ENCODE measurements at places on chromosomes 4 and X.

DNA sequence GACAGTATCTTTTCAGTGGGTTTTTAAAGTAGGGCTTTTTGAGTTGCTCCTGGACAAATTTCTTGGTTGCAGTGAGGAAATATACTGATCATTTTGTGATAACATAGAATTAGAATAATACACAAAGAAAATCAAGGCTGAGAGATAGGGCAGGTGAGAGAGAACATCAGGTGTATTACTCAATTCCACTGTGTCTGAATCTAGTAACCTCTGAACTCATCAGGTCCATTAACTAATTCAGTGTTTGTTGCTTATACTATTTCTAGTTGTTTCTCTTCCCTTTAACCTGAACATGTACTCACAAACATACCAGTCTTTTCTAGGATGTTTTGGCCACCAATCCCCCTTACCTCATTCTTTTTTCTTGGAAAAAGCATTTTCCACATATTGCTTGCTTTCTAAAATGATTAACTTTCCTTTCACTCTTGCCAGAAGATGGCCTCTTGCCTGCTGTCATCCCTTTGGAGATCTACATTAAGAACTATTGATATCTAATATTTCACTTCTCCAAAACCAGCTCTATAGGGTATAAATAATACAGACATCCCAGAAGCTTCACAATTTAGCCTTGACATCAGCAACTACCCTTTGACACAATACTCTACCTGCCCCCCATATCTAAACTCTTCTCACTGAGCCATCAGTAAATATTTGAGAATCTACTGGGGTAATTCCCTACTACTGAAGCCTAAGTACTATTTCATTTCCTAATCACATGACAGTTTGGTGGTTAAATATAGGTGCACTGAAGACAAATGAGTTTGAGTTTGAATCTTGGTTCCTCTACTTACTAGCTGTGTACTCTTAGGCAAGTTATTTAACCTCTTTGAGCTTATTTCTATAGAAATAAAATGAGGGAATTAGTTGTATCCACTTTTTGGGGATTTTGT lies 470.8 kb upstream of the IGFBP7 start:
- DNase-seq: no peak

DNA sequence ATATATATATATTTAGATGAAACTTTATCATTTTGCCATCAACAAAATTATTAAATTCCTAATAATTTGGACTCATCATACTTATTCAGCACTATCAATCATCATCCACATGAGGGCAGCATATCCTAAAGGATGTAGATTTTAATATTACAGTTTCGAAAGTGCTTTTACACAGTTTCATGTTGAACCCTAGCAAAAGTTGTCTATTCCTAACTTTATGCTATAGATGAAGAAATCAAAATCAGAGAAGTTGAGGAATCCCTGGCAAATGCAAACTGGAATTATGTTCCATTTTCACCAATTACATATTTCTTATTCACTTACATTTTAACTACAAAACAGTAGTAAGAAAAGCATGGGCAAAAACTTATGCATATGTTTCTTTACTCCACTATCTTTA lies 36.6 kb upstream of the UGT2A1 start:
- peak; percentile 37 for DNase-seq

DNA sequence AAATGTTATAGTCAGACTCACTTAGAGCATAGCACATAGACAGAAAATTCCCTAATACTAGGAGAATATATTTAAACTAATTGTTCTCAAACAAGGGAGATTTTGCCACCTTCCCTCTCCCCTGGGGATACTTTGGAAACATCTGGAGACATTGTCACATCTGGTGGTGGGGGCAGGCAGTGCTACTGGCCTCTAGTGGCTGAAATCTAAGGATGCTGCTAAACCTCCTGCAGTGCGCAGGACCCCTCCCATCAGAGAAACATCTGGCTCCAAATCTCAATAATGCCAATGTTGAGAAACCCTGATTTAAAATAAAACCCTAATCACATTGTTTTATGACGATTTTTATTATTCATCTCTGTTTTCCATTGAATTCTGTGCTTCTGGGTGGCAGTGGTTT lies 244.9 kb downstream of the FRMPD4 start:
- no peak for DNase-seq

- DNase-seq: no peak
These were observed 294.3 kb downstream of the GUCY2F start for GRCh38 chrX:109187473-109188168.

DNA sequence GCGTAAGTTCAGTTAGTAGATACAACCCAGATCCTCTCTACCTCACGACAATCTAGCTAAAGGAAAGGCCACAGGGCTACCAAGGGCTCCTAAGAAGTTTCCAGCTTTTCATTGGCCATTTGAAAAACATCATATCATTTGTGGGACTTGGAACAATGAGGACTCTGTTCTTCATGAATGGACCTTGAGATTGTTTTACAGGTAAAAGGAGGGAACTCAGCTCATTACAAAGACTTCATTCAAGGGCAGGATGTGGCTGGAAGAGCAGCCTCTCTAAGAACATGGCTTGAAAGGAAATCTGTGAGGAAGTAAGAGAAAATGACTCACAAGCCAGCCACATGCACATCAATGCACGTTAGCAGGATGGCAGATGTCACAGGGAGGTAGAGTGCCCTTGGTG lies 105.9 kb upstream of the SLC7A11 start:
- DNase-seq: peak; percentile 1

GRCh38 chr4:76377911-76378310 lies 43.0 kb downstream of the CCDC158 start:
- DNase-seq: peak; percentile 34

DNA sequence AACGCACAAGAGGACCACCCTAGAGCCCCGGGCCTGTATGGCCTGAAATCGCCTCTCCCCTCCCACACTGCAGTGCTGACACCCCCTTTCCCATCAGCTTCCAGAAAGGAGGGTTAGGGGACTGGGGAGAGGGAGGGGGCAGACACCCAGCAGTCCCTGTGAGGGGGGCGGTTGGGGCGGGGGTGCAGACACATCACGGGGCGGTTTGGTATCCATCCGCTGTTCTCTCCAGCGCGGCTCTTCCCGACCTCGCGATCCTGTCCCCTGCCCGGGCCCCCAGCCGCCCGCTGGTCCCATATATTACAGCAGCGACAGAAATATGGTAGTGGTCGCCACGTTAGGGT lies 404 bp upstream of the GPRASP2 start:
- DNase-seq: peak; percentile 3

GRCh38 chrX:48789366-48790220 lies 3.2 kb downstream of the GATA1 start:
- no peak for DNase-seq

GRCh38 chrX:125293850-125294780 lies 25.6 kb upstream of the TEX13C start:
- peak; percentile 3 for DNase-seq

DNA sequence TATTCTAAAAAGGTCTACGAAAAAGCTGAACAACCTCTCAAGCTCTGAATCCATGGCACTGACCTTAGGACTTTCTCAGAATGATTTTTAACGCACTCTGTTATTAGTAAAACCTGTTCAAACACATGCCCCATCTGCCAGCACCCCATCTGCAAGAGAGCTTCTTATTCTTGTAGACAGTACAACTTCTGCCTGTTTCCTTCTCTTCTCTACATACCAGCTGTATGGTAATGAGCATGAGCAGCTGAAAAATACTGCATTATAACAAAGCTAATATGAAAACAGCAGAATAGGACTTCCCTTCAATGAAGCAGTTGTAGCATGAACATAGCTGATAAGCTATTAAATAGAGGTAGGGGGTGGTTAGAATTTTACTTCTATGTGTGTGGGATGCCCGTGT lies 167.9 kb downstream of the FBXW7 start:
- DNase-seq: no peak

DNA sequence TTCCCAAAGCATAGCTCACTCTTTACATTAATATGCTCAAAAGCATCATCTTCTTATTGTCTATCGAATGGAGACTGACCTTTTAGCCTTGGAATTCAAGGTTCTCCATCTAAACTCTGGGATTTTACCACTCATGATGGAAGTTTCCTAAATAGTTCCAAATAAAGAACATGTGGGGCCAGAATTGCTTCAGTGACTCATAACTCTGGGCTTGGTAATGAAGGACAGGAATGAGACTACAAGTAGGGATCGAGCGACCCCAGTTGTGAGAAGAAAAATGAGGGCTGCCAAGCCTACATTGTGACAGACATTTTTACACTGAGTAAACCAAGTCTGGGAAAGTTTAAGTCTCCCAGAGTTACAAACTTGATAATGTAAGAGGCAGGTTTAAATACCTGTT lies 269.9 kb downstream of the CBLL2 start:
- peak; percentile 50 for DNase-seq

- peak; percentile 30 for DNase-seq
These were observed 17.5 kb upstream of the TBC1D1 start for GRCh38 chr4:37873386-37873785.

DNA sequence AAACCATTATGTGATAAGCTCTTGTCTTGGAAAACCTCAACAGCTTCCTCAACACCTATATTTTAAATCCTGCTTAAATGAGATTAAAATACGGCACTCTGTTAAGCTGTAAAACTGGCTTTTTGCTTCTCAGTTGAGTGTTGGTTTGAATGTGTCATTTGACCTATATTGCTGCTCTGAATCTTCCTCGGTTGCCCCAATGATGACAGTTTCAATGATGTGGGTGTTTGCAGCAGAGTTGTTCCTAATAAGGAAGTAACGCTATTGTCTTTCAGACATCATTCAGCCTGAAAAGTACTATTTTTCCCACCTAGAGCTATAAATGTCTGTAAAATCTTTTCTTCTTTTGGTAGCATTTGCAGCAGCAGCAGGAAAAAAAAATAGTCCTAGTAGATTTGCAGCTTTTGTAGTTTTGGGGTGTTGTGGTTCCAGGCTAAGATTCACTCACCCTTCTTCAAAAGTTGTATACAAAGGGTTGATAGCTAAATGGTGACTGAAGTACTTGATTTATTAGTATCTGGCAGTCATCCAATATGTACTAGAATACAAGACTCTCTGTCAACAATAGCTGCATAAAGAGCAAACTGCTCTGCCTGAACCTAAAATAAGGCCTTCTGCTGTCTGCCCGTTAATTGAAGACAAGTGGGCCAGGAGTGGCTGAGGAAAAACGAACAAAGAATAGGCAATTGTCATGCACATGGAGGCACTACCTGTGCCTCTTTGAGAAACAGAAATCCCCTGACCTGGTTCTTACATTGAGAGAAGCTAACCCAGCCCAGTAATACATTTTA lies 333.1 kb downstream of the IL1RAPL1 start:
- DNase-seq: peak; percentile 0

DNA sequence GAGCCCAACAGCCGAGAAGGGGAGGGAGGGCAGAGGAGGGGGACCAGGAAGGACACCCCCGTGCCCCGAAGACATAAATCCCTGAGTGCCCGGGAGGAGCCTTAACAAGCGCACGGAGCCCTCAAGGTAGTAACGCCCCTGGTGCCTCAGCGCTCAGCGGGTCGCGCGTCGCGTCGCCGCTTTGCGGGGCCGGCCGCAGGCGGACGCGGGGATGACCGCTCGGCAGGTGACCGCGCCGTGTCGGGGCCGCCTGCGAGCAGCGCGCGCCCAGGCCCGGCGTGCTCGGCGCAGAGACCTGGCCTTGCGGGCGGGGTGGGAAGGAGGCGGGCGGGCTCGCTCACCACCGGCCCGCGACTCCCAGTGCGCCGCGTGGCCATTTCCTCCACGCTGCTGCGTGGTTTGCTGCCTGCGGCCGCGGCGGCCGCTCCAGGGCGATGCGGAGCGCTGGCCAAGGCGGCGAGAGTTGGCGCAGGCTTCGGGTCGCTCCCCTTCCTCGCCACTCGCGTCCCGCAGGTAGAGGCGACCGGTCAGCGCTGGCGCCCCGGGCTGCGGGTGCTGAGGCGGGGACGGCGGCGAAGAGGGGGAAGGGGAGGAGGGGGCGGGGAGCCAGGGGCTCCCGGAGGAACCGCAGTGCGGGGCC lies 632 bp downstream of the CCSER1 start:
- no peak for DNase-seq

- no peak for DNase-seq
These were observed 547.8 kb upstream of the PCDH7 start for GRCh38 chr4:30172416-30172815.

- peak; percentile 63 for DNase-seq
These were observed 52.2 kb downstream of the ABCG2 start for GRCh38 chr4:88106205-88106604.

DNA sequence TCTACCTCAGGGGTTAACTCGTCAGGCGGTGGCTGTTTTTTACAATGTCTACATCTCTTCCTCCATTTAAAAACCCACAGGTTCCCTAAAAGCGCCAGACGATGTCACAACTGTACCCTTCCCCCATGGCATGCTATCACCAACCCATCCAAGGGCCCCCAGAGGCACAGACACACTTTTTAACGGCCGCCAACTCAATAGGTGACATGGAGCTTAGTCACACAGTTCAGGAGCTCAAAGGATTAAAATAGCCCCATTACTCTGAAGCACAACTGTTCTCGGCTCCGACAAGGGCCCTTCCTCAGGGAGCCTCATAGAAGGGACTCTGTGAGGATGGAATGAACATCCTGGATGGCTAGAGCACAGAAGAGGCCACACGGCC lies 12.4 kb downstream of the SH3KBP1 start:
- DNase-seq: peak; percentile 50

- DNase-seq: no peak
These were observed 745.9 kb downstream of the RPA4 start for GRCh38 chrX:97629597-97629985.

DNA sequence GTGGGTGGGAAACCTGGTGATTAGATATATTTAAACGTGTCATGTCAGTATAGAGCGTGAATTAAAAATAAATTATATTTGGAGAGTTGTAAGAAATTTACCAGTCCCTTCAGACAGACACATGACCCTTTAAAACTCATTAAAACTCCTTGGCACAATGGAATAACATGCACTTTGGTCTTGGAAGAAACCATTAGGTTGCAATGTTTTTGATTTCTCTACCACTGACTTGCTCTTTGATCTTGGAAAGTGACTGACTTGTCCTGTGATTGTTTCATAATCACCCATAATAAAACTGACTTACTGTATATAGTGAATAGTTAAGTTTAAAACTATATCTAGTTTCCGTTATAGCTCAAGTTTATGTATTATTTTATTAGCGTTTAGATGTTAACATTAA lies 35.8 kb downstream of the FHL1 start:
- no peak for DNase-seq

DNA sequence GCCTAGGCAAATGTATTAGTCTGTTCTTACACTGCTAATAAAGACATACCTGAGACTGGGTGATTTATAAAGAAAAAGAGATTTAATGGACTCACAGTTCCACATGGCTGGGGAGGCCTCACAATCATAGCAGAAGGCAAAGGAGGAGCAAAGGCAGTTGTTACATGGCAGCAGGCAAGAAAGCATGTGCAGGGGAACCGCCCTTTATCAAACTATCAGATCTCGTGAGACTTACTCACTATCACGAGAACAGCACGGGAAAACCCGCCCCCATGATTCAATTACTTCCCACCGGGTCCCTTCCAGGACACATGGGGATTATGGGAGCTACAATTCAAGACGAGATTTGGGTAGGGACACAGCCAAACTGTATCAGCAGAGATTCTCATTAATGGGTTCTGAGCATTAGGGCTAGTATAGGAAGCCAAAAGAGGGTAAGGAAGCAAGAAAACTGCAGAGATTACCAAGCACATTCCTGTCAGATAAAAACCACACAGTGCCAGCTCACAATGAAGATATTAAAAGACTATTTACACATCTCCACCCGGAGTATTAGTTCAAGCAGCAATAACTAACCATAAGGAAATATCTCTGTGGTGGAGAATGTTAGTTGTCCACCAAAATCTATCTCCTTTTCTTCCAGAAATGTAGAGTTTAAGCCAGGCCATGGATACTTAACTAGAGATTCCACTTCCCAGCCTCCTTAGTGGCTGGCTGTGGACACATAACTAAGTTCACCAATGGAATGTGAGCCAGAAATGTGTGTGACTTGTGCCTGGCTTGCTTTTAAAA lies 61.2 kb upstream of the HOPX start:
- peak; percentile 35 for DNase-seq

Data from fibroblast of skin of right quadriceps (primary cell).